Fibroblast of the aortic adventitia (primary cell): ENCODE measurements at places on chromosomes 1 and 21.

DNA sequence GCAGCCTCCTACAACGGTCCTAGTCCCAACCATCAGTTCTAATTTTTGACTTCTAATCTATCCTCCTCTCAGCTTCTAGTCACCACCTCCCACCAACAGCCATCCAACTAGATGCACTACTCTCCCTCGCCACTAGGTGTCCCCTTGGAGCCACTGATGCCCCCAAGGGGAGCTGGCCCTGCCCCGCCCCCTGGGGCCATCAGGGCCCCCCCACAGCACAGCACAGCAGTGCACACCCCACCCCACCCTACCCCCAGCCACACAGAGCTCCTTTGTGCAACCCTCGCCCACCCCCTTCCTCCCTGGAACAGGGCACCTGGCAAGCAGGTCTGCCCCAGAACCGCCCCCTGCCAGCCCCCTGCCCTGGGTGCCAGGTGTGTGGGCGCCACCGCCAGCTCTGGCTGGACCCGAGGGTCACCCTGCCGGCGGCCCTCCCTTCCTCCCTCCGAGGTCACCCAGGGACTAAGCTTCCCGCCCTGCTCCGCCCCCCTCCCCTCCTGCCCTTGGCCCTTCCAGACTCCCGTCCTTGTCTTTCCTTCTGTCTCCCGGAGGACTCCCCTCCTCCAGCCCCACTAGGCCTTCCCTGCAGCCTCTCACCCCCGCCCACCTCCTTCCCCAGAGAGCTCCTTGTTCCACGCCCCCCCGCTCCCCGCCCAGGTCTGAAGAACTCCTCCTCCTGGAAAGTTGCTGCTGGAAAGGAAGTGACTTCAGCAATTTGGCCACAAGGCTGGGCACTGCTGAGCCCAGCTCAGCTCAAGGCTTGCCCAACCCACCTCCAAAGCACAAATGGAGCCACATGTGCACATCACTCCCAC, 47.0 kb downstream of the AHDC1 start:
- peak; percentile 96 for DNase-seq

DNA sequence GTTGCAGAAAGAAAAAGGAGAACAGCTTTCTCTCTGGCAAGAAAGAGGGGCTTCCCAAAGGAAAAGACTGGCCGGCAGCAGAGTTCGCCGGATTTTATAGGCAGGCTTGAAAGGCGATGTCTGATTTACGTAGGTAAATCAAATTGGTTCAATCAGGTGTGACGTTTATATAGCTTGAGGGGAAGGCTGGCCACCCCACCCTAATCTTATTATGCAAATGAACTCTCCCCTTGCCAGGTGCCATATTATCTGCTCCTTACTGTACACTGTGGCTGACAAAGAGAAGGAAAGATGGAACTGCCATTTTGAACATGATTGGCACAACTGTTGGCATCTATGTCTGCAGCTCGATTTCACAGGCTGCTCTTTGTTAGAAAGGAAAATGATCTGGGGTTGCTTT, 16.8 kb upstream of the INTS3 start:
- no peak for DNase-seq

- peak; percentile 59 for DNase-seq
These were observed 11.8 kb downstream of the NPHP4 start for GRCh38 chr1:5980314-5981008.

DNA sequence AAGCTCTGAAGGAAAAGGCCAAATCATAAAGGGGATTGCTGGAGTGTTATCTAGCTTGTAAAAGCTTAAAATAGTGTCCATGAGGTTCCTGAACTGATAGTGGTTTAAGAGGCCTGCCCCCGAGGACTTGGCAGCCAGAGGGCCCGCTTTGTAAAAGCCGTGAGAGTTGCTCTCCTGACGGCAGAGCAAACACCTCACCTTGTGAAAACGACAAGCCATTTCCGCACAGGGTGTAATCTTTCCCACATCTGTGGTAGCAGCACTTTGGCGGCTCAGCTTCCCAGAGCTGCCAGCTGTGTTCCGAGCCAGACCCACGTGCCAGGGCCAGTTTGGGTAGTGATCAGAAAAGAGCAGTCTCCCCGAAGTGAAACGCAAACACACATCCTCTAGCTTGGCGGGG, 37.0 kb downstream of the SERBP1 start:
- DNase-seq: no peak

DNA sequence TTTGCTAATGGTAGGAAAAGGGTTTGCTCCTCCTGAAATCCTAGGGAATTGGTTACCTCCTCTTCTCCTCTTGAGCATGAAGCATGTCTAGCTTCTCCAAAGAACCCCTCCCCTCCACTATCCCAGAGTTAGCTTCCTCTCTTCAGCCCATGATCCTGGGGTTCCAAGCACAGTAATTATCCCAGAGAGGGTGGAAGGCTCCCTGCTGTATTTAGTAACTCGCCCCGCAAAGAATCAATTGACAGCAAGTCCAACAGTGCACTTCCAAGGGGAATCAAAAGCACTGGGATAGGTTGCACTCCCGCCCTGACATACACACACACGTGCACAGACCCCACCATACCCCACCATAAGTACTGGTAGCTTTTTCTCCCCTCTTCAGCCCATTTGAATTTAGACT, 3.1 kb downstream of the S100A8 start:
- no peak for DNase-seq

- peak; percentile 14 for DNase-seq
These were observed 1.7 kb downstream of the PKNOX1 start for GRCh38 chr21:42975886-42976608.

GRCh38 chr1:75999034-75999433, 66.8 kb upstream of the ASB17 start:
- no peak for DNase-seq

DNA sequence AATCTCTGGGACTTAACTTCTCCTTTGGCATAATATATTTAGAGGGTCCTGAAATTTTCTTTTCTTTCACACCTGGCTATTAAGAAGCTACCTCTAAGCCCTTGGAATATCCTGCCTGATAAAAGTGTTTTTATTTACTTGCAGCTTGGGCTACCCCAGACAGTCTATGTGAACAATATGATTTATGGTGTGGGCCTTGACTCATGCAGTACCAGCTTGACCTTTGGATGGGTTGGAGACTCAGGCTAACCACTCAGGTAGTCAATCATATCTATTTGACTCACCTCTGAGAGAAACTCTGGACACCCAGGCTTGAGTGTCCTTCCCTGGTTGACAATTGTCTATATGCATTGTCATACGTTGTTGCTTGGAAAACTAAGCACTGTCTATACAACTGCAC, 13.4 kb upstream of the PGBD2 start:
- DNase-seq: no peak

GRCh38 chr1:109564194-109564878, 15.9 kb downstream of the GNAI3 start:
- DNase-seq: no peak

GRCh38 chr1:229048896-229049295, 222.0 kb upstream of the RAB4A start:
- DNase-seq: no peak
